ENCODE measurements at places on chromosomes 2 and 18.

DNA sequence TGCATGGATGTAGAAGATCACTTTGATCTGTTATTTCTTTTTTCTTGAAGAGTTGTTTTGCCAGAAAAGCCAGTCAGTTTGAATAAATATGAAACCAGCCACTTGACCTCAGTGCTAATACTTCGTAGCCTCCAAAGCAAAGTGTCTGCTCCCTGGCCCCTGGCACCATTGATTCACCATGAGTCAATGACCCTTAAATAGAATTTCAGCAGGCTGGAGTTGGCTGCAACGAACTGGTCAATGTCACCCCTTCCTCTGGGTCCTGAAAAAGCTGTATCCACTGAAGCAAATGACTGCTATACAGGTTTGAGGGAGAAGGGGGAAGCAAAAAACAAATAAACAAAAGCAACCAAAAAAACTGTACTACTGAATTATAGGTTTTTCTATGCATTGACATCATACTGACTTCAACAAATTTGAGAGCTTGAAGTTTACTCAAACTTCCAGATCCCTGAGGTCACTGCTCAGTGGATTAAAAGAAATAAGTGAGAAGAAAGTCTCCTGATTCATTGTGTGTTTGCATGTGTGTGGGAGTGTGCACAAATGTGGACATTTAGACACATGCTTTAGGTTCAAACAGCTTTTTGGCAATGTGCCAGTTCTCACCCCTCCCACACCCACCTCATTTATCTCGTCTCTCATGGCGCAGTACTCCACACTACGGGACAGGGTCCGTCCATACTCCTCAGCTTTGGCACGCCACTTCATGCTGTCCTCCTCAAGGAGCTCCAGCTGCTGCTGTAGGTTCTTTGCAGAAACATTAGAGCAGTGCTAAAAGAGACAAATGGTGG is 58.1 kb upstream of the TTN start:
- DNase-seq, result no peak

GRCh38 chr2:197705912-197706838 is 1.0 kb downstream of the MARS2 start:
- peak; percentile 28 for DNase-seq

DNA sequence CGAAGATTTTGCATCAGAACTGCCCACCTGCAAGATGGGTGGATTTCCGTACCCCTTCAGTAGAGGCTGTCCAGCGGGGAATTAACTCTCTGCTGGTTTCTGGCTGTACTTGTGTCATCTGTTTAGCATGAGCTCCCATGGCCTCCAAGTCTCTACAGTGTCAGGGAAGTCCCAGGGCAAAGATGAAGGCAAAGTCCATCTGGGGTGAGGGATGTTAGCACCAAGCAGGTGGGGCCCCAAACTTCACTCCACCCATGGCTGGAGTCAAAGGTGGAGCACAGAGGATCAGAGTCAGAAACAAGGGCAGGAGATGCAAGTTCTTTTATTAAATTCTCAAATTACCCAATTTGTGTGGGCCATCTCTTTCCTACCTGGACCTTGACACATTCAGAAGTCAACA is 78.0 kb downstream of the TNFRSF11A start:
- no peak for DNase-seq

GRCh38 chr2:142750858-142751257 is 126.6 kb upstream of the KYNU start:
- no peak for DNase-seq

DNA sequence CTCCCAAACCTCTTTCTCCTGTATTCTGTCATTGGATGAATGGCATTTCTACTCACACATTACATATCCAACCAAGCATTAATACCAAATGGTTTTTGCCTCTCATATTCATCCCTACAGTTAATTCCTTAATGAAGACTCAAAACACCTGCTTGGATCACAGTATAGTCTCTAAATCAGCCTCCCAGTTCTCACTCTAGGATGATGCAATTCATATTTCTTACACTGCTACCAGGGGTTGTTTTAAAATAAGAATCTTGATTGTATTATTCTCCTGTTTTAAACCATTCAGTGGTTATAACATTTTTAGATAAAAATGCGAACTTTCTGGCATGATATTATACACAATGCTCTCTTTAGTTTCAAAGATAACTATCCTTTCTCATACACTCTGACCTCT is 281.4 kb upstream of the ZEB2 start:
- no peak for DNase-seq

Data from stimulated activated CD8-positive, alpha-beta memory T cell treated with anti-CD3 and anti-CD28 coated beads, Interleukin-4, amount 100 ng/mL, for 48 hours (primary cell).